ENCODE measurements at places on chromosomes 11 and 22. TPM values are rescaled to one million over a fixed set of nuclear protein-coding genes. Genes with fewer than 3 reads are reported as not detected.

Gene MS4A2
- not detected for total RNA-seq

Gene IFT27
- total RNA-seq: 10.8 TPM

Gene MCHR1
- not detected for total RNA-seq

Gene PMM1
- total RNA-seq: 17.4 TPM

Gene EIF4ENIF1
- total RNA-seq: 5.3 TPM

Gene TRIM29
- total RNA-seq: 441 TPM

DNA sequence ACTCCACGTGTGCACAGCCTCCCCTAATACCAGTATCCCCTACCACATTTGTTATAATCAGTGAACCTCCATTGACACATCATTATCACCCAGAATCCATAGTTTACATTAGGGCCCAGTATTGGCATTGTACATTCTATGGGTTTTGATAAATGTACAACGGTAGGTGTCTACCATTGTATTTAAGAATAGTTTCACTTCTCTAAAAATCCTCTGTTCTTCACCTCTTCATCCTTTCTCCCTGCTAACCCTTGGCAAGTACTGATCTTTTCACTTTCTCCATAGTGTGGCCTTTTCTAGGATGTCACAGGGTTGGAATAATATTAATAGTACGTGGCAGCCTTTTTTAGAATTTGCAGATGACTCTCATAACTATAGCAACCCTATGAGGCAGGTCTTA, 353.8 kb downstream of the DDX10 start:
- DNase-seq: no peak

DNA sequence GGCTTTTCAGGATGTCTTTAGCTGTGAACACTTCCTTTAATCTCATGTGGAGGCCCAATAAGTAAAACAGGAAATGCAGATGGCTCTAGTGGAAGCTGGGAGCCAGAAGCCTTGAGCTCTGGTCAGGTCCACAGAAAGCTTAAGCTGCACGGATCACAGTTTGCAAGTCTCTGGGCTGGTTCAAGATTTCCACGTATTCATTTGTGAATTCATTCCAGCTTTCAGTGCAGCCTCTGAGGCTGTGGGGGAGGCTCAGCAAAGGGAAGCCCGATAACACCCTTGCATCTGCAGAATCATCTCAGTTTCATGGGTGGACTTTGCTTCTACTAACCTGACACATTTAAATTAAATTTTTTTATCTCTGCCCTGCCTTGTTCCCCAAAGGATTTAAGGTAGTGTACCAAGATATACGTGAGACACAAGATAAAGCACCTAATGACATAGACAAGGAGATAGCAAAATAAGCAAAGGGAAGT, 65.6 kb downstream of the ISX start:
- DNase-seq: no peak

GRCh38 chr22:36922711-36923110, 9.3 kb downstream of the CSF2RB start:
- DNase-seq: no peak

- DNase-seq: no peak
Measured at GRCh38 chr11:28488336-28488735, 380.1 kb downstream of the METTL15 start.

DNA sequence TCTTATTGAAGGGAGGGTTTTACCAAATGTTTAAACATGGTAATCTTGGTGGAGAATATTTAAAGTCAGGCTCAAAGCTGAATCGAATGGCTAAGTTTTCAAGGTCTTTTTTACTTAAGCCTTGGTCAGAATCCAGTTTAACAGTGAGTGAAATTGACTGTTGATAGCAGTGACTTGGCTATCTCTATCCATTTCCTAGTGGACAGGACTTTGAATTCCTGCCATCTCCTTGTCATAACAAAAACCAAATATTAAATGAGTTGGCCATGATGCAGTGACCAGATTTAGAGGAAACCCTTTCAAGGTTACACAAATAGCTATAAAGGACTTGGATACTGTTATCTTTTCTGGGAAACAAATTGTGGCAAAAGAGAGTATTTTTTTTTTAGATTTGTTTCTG, 92.0 kb downstream of the JRKL start:
- DNase-seq: no peak

- DNase-seq: no peak
Measured at GRCh38 chr11:75369560-75370255, 18.2 kb upstream of the ARRB1 start.

DNA sequence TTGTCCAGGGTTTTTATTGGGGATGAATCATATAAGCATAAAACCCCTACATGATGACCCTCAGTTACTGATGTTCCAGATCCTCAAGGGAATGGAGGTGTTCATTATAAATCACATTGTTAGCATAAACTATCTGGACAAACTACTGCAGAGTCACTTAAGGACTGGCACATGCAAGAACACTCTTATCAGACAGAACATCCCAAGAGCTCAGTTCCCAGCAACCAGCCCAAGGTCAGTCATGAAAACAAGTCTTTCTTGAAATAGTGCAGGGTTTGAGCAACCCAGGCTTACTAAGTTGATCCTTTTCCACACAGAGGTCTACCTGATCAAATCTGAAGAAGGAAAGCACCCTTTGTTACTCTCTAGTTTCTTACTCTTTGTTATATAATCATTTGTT, 13.5 kb upstream of the PTS start:
- DNase-seq: no peak

DNA sequence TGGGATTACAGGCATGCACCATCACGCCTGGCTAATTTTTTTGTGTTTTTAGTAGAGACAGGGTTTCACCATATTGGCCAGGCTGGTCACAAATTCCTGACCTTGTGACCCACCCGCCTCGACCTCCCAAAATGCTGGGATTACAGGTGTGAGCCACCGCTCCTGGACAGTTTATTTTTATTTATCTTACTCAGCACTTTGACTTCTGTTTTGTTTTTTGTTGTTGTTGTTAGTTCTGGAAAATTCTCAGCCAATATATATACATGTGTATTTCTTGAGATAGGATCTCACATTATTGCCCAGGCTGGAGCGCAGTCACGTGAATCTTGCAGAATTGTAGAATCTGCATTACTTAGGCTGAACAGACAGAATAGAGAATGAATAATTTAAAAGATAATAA, 107.6 kb downstream of the CSTPP1 start:
- no peak for DNase-seq

- no peak for DNase-seq
Measured at GRCh38 chr22:31449506-31449905, 40.1 kb downstream of the EIF4ENIF1 start.

DNA sequence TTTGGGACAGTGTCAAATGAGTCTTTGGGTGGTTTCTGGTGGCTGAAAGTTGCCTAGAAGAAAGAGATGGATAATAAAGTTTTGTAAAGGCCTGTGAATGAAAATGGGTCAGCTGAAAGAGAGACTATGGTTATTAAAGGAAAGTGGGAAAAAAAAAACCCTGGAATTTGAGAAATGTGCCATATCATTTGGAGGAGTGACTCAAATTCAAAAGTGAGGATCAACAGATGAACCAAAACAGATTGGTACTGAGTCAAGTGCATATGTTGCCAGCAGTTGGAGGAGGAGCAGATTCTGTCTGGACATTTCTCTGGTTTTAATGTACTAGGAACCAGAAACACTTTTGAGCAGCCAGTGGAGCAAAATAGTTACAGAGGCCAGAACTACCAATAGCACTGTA, 339.8 kb downstream of the KCNA4 start:
- no peak for DNase-seq

Measured in bronchial epithelial cell (primary cell).